ENCODE measurements at places on chromosomes 4 and X.

DNA sequence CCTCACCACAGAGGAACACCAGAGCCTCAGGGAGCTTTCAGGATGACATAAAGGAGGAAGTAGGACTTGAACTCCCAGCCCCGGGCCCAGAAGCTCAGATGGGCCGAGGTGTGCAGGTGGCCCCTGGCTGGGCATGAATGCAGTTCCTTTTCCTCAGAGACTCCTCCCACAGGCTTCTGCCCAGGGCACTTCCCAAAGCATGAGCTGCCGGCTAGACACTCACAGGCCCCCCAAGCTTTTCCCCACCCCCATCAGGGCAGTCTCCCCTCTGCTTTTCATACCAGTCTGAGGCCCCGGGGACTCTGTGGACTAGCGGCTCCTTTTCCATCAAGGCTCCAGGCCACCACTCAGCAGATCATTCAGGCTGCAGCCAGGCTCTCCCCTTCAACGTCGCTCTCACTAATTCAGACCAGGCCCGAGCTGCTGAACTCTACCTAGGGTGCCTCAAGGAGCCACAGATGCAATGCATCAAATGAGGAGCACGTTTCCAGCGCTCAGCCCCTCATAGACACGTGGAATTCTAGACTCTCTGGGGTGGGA, 36.9 kb downstream of the HMX1 start:
- no peak for DNase-seq

GRCh38 chr4:106454581-106454980, 86.0 kb upstream of the GIMD1 start:
- no peak for DNase-seq

- DNase-seq: no peak
These were observed 53.2 kb upstream of the EPGN start for GRCh38 chr4:74255096-74255495.

GRCh38 chrX:118156254-118156952, 39.8 kb upstream of the KLHL13 start:
- no peak for DNase-seq

- no peak for DNase-seq
These were observed 27.1 kb downstream of the SLAIN2 start for GRCh38 chr4:48368389-48368788.

- no peak for DNase-seq
These were observed 277.1 kb downstream of the ADGRA3 start for GRCh38 chr4:22238742-22239141.

- no peak for DNase-seq
These were observed 171.1 kb upstream of the PITX2 start for GRCh38 chr4:110793890-110794554.

DNA sequence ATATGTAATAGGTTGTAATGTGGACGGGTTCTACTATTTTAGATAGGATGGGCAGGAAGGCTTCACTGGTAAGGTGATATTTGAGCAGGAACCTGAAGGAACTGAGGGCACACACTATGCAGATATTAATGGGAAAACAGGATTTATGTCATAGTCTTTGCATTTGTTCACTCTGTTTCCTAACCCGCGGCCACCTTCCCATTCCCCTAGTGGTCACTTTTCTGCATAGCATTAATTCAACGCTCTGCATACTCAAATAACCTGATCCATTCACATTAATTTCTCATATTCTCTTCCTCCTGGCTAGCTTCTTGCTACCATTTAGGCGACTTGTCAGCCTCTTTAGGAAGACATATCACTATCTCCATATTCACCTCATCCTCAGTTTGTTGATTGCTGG, 61.5 kb downstream of the GSPT2 start:
- DNase-seq: no peak

- DNase-seq: peak; percentile 49
These were observed 104.6 kb upstream of the IGFBP7 start for GRCh38 chr4:57214654-57215411.

DNA sequence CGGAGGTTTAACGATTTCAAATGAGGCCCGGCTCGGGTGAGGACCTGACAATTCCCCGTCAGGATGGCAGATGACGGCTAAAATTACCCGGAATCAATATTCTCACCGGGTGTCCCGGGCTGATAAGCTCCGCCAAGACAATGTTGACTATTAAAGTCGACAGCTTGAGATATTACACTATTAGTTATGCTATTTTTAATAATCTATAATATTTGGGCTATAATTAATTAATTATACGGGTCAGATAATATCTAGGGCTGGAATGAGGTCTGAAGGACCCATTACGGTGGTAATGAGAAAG, 9.4 kb upstream of the NKX1-1 start:
- no peak for DNase-seq

DNA sequence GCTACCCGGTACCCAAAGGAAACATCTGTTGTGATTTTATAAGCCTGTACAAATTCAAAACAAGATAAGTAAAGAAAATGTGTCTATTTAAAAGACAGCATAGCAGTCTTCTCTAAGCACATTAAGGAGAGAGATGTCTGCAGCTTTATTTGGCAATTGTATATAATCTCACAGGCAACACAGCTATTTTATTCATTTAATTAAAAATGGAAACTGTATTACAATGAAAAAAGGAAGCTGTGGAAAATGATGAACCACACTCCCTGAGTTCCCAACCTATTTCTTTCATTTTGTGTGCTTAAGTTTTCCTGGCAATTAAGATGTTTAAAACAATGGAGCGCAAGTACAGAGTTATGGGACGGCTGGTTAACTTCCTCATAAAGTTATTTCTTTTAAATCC, 78.4 kb downstream of the CBLL2 start:
- DNase-seq: no peak

DNA sequence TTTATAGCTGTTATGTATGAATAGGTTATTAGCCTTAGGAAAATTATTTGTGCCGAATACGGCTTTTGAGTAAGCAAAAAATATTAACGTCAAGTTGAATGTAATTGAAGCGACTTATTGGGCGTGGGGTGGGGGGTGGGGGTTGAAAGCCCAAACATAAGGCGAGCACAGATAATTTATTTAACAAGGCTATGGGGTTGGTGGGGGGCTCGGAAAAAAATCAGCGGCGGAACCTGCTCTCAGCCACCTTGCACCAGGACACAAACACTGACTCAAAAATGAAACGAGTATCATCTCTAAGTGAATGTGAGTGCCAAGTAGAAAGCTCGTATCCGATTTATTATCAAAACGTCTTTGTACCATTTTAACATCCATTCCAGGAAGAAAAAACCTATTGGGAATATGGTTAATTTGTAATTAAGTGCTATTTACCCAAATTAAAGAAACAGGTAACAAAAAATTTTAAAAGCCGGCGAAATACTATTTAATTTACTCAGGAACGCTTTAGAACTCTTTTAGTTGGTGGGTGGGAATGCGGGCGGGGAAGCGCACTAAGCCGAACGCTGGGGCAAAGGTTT, 902 bp upstream of the LARP1B start:
- no peak for DNase-seq

- peak; percentile 52 for DNase-seq
These were observed 9.0 kb upstream of the TSPYL2 start for GRCh38 chrX:53073115-53073586.

- no peak for DNase-seq
These were observed 872.5 kb upstream of the SLIT2 start for GRCh38 chr4:19379191-19379708.

- no peak for DNase-seq
These were observed 302.4 kb downstream of the FAM47B start for GRCh38 chrX:35244796-35245508.

- DNase-seq: no peak
These were observed 4.7 kb upstream of the GPR78 start for GRCh38 chr4:8575457-8575856.

- DNase-seq: no peak
These were observed 51.2 kb upstream of the EDA start for GRCh38 chrX:69564665-69565064.

GRCh38 chr4:169131556-169132208, 121.6 kb upstream of the CBR4 start:
- DNase-seq: no peak

GRCh38 chr4:125313497-125313896, 1.3 kb upstream of the FAT4 start:
- peak; percentile 88 for DNase-seq

- no peak for DNase-seq
These were observed 372.3 kb upstream of the F9 start for GRCh38 chrX:139158256-139158655.

GRCh38 chrX:155767876-155768769, 113.0 kb upstream of the VAMP7 start:
- peak; percentile 34 for DNase-seq

GRCh38 chr4:29553846-29554245, 1166.3 kb upstream of the PCDH7 start:
- no peak for DNase-seq

DNA sequence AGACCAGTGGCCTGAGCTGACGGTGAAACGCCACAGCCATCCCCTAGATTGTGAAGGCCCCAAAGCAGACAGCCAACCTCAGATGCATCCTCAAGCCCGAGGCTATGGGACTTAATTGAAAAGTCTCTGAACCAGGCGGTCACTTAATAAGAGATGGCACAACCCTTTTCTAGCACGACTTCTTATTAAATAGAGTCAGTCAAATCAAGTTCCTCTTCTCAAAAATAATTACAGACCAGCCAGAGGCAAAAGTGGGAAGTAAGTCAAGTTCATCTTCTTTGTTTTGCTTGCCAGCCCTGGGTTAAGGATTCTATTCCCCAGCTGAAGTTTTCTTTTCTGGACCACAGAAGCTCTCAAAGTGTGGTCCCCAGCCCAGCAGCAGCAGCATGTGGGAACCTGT, 9.7 kb upstream of the SH3KBP1 start:
- peak; percentile 76 for DNase-seq

GRCh38 chrX:44178274-44179053, 165.0 kb downstream of the EFHC2 start:
- DNase-seq: no peak

- DNase-seq: peak; percentile 13
These were observed 60.8 kb downstream of the USP9X start for GRCh38 chrX:41145920-41146608.

DNA sequence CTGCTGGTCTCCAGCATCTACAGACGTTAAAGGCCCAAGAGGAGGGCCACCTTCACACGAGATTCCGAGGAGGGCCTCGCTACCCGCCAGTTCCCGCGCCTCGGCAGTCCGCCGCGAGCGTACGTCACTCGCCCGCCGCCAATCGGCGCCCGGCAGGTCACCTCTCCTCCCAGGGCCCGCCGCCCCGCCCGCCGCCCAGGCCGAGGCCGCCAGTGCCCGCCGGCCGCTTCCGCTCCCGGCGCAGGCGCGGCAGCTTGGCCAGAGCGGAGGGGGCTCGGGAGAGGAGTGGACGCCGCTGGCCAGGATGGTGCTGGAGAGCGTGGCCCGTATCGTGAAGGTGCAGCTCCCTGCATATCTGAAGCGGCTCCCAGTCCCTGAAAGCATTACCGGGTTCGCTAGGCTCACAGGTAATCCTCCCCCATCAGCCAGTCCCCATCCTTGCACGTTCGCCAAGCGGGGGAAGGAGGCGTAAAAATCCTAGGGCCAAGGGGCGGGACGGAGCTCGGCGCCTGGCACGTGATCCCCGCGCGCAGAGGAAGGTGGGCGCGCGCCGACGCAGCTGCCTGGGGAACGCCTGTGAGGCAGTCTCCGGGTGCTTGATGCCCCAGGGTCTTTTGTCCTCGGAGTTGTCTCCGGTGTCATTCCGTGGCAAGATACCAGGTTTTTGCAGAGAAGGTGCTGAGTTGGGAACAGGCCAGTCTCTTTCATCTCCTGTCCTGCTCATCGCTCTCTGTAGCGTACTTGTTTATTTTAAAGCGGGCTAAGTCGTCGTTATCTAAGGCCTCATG, at the start of gene CISD2:
Gene CISD2, plus strand, starts transcription at position 212 of the 788 bp plus-strand sequence. Its CDS starts 93 bp downstream, at position 305.
- peak; percentile 97 for DNase-seq

GRCh38 chrX:27555514-27555913, 34.6 kb upstream of the DCAF8L2 start:
- peak; percentile 45 for DNase-seq

- peak; percentile 63 for DNase-seq
These were observed 5.3 kb upstream of the OTC start for GRCh38 chrX:38347136-38347535.

DNA sequence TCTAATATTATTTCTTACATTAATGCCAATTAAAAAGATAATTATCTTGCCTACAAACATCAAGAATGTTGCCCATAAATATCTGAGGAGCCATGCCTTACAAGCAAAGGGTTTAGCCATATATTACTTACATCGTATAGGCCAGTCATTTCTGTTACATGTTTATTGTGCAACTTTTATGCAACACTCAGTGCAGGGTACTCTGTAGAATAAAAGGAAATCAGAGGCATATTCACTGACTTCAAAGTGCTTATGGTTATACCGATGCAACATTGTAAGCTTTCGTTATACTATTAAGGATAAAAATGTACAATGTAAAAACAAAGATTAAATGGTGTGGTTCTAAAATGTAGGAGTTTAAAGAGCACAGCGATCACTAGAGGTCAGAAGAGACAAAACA, 315.9 kb downstream of the PCDH10 start:
- DNase-seq: no peak

- no peak for DNase-seq
These were observed 24.8 kb upstream of the GUCY1B1 start for GRCh38 chr4:155734065-155734464.

DNA sequence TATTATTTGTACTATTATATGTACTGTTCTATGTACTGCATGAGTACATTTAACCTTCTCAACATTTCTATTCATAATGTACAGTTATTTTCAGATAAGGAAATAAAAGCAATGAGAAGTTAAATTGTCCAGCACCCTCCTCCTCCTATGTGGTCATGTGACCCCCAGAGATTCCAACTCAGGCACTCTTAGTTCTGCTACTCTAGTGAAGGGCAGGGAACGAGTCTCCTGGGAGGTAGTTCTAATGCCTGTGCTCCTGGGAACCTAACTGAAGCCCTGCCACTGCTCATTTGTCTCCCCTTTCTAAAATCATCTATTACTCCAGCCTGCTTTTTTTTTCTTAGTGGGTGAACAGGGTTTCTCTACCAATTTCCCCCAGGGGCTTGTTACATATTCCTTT, 105.9 kb upstream of the GPRIN3 start:
- DNase-seq: no peak

DNA sequence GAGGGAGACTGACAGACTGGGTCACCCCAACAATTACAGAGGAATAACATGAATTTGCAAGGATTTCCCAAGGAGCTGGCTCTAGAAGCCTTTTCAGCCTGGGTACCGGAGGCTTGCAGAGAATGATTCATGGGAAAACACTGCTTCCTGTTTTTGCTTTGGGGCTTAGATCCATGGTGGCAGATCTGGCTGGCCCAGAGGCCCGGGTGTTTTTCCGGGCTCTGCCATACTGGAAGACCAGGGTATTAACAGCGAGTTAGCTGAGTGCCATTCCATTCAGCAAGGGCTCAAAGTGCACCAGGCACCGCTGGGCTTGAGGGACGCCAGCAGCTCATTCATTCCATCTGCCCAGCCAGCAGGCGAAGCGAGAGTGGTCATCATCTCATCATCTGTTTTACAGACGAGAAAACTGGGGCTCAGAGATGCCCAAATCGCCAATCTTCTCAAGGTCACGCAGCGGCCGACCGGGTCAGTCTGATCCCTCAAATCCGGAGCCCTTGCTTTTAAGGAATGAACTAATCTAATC, 1.3 kb downstream of the WDR1 start:
- peak; percentile 44 for DNase-seq

GRCh38 chr4:37392521-37393255, 148.1 kb downstream of the NWD2 start:
- peak; percentile 9 for DNase-seq

GRCh38 chr4:48090621-48091020, 43.4 kb downstream of the TXK start:
- no peak for DNase-seq
